ENCODE measurements at places on chromosomes 5 and 9.

DNA sequence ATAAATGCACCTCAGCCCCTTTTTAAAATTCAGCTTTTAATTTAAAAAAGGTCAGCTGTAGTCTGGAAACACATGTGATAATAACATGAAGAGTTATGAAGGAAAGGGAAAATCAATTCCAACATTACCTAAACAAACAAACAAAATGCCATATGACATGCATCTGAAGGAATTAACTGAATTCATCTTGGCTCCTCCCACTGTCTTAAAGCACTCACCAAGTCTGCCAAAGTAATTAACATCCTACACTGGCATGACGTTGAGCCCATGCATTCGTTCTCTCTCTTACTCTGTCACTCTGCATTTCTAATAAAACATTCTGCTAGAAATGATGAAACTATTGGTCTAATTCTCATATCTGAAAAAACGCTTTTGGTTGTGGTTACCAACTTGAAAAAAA, 37.7 kb downstream of the TSSK1B start:
- DNase-seq: no peak

GRCh38 chr9:105672711-105673234, 10.5 kb downstream of the TAL2 start:
- DNase-seq: no peak

DNA sequence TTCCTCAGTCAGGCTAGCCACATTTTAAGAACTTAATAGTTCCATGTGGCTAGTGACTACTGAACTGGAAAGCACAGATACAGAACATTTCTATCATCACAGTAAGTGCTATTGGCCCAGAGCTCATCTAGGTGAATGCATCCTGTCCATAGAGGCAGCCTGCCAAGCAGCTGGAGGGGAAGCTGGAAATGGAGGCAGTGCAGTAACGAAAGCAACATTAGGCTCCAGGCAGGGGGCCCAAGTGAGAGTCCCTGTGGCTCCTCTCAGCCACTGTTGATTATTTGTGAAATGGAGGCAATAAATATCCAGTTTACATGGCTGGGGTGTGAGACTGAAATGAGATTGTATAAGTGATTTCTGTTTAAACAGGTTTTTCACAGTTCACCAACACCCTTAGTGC, 227.2 kb upstream of the KLF9 start:
- DNase-seq: no peak

DNA sequence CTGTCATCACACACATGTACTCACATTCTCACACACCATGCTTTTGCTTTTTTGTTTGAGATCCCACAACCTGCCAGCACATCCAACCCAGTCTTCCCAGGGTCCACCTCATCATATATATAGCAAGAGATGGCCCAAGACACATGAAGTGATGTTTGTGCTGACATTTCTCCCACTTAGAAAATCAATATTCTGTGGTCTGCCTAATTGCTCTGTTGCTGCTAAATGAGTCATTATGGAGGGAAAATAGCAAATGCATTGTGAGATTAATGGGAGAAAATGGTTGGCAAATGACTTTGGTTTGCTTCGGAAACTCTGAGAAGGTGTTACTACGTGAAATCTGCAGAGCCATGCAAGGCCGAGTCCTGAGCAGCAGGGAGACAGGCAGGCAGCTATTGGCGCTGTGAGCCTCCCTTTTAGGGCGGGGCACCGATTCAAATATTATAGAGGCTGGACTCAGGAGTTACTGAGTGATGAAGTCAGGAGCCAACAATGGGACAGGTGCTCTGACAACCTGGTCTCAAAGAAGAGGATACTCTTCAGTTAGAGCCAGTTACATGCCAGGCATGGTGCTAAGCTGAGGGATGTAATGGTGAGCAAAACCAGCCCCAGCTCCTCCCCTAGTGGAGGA, 62.8 kb downstream of the DAB2IP start:
- DNase-seq: no peak

GRCh38 chr5:53423724-53424123, 56.7 kb upstream of the FST start:
- no peak for DNase-seq

GRCh38 chr5:145739843-145740242, 95.3 kb downstream of the PRELID2 start:
- no peak for DNase-seq

DNA sequence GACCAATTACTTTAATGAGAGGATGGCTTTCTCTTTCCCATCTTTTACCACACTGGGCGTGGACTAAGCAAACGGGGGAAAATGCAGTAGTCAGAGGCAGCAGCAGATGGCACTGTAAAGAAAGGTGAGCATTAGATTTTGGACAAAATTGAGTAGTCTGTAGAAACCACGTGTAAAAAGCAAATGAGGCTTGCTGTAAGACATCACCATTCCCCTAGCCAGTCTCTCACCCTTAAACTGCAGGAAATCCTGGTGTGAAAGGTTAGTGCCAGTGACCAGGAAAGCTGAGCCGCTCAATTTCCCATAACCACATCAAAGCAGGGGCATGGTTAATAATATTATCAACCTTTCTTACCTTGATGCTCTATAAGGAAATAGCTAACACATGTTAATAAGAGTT, 31.8 kb downstream of the SPATA31C2 start:
- no peak for DNase-seq

DNA sequence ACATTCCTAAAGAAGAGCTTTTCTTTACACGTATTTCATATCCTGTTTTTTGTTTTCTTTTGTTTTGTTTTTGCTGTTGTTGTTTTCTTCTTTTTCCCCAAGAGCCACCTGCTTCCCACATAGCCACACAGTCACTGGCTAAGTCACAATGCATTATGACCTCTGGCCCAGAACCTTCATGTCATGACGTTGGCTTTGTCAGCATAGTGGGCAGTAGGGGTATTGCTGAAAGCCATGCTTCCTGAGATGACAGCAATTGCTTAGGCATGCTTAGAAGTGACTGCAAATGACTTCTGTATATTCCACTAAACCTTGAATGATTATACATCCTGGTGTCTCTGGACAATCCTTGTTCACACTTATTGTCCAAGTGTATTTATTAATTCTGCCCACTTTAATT, 375.8 kb downstream of the TAF11L14 start:
- no peak for DNase-seq

GRCh38 chr5:19235101-19235584, 752.9 kb downstream of the CDH18 start:
- DNase-seq: no peak

GRCh38 chr5:114418176-114419066, 56.6 kb downstream of the KCNN2 start:
- no peak for DNase-seq

DNA sequence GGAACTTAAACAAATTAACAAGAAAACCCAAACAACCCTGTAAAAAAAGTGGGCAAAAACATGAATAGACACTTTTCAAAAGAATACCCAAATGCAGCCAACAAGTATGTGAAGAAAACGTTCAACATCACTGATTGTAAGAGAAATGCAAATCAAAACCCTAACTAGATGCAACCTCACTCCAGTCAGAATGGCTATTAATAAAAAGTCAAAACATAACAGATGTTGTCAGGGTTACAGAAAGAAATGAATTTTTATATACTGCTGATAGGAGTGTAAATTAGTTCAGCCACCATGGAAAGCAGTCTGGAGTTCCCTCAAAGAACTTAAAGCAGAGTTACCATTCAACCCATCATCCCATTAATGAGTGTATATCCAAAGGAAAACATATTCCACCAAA, 479.0 kb downstream of the MTRR start:
- DNase-seq: no peak

DNA sequence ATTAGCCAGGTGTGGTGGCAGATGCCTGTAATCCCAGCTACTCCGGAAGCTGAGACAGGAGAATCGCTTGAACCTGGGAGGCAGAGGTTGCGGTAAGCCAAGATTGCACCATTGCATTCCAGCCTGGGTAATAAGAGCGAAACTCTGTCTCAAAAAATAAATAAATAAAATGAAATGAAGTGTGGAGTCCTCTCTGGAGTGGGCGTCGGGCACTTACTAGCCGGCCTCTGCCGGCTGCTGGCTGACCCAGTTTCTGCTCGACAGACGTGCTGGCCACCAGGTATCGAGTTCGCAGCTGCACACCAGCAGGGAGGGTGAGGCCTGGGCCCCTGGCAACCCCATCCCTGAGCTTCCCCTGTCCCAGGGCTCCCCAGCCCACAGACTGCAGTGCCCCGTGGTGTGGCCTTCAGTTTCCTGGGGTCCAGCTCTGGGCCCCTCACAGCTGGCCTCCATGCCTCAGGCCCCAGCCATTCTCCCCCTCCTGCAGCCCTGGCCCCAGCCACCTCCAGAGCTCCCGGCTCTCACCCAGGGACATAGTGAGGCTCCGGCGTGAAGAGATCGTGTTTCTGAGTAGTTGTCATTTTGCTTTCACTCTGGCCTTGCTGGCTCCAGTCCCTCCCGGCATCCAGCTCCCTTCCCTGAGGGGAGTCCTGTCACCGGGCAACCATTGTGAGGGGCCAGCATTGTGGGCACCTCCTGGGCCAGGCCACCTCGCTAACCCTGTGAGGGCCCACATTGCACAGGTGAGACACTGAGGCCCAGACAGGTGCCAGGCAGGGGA, 3.8 kb upstream of the STPG3 start:
- DNase-seq: no peak

GRCh38 chr9:115946530-115946929, 207.1 kb upstream of the PAPPA start:
- DNase-seq: no peak

DNA sequence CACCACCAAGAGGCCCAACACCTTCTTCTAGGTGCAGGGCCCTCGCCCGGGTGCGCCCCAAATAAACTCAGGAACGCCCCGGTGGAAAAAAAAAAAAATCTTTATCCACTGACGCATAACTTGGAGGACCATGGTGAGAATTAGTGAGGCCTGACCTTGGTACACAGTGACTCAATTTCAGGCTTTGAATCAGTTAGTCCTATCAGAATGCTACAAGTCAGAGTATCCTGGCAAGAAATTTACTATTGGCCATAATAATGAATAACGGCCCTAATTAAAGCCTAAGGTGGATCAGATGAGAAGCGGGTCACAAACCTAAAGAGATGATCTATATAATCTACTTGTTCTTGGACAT, 914.2 kb upstream of the DMAC1 start:
- DNase-seq: no peak

DNA sequence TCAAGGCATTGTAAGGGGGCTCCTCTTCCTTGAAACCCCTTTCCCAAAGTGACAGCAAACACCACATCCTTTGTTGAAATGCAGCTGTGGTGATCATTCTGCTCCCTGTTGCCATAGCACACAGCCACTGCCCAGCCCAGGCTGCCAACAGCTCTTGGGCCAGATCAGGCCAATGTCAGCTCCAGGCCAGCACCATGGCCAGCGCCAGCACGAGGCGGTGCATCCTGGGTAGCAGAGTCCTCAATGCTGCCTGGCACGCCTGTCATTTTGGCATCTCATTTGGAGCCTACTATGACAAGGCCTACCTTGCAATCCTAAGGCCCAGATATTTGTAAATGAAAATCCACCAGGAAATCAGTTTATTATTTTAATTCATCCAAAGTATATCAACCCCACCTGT, 390.6 kb downstream of the DNAH5 start:
- DNase-seq: no peak

- DNase-seq: no peak
These were observed 1126.7 kb upstream of the CDH9 start for GRCh38 chr5:28165096-28165495.

DNA sequence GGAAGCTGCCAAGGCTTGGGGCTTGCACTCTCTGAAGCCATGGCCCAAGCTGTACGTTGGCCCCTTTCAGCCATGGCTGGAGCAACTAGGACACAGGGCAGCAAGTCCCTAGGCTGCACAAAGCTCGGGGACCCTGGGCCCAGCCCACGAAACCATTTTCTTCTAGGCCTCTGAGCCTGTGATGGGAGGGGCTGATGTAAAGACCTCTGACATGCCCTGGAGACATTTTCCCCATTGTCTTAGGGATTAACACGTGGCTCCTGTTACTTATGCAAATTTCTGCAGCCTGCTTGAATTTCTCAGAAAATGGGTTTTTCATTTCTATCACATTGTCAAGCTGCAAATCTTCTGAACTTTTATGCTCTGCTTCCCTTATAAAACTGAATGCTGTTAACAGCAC, 83.0 kb upstream of the DAP start:
- DNase-seq: no peak

- no peak for DNase-seq
These were observed 22.4 kb upstream of the HACD4 start for GRCh38 chr9:21053851-21054250.

DNA sequence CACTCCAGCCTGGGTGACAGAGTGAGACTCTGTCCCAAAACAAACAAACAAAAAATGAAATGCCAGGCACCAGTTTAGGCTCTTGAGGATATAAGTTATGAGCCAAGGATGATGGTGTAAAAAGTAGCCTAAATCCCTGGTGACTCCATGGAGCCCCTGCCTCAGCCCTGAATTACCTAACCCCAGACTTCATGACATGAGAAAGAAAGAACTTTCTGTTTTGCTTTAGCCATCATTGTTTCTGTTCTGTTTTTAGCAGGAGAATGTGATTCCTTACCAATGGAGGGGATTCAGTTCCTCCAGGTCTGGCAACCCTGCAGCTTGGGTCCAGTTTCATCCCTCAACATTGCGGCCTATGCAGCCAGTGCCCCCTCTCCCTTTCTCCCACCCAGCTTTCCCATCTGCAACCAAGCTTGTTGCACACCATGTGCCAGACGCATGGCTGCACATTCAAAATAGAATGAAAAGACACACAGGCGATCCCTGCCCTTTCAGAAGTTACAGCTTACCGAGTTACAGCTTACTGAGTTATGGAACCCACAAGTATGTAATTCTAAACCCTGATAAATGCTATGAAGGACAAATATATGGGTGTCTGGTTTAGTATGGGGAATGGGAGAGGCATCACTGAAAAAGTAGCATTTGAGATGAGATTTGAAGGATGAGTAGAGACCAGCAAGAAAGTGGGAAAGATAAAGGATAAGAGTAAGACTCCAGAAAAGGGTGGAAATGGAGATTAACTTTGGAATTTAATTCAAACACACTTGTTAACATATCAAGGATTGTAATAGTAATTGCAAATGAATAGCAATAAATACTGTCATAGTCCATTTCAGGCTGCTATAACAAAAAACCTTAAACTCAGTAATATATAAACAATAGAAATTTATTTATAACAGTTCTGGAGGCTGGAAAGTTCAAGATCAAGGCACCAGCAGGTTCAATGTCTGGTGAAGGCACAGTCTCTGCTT, 6.0 kb upstream of the SEMA5A start:
- DNase-seq: no peak

GRCh38 chr9:84756171-84756570, 86.6 kb downstream of the NTRK2 start:
- no peak for DNase-seq

- no peak for DNase-seq
These were observed 42.2 kb upstream of the FBXW11 start for GRCh38 chr5:172048539-172049101.

- DNase-seq: no peak
These were observed 115.3 kb upstream of the BNC2 start for GRCh38 chr9:16985559-16986348.

GRCh38 chr9:24095246-24095645, 269.2 kb upstream of the ELAVL2 start:
- no peak for DNase-seq

GRCh38 chr9:128192601-128193371, 1.4 kb upstream of the CIZ1 start:
- DNase-seq: peak; percentile 81

- DNase-seq: no peak
These were observed 38.7 kb downstream of the BASP1 start for GRCh38 chr5:17256171-17256570.
